ENCODE measurements at places on chromosomes 12 and 14.

DNA sequence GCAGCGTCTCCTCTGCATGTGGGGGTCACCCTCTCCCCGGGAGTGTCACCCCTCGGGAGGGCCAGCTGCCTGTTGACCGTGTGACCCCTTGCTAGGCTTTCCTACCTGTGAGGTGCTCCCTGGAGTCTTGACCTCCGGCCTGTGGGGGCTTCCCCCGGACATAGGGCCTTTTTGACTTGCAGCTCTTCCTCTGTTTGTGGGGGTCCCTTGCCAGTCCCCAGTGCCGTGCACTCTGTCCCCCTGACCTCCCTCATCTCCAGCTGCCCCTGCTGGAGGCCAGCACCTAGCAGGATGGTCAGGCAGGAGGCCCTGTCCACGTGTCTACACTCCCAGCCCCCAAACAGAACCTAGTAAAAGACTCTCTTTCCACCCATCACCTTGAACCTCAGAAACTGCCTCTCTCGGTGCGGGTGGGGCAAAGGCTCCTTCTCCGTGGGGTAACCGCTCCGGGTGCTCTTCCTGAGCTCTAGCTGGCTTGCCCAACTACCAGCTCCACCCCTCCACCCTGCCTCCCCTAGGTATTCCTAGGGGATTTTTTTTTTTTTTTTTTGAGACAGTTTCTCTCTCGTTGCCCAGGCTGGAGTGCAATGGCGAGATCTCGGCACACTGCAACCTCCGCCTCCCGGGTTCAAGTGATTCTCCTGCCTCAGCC, 810 bp downstream of the AACS start:
- H3K27ac ChIP-seq, result peak overlapping the region; percentile 31
- peaks cover 22% of the 10 kb centered on the region for H3K4me1 ChIP-seq
- no peaks in the 10 kb centered on the region for H3K36me3 ChIP-seq

GRCh38 chr14:76117789-76118484, 33.8 kb upstream of the GPATCH2L start:
- H3K4me3 ChIP-seq, result no peak overlapping the region
- H3K36me3 ChIP-seq, result no peaks in the 10 kb centered on the region
- H3K27me3 ChIP-seq, result peaks cover 32% of the 10 kb centered on the region

DNA sequence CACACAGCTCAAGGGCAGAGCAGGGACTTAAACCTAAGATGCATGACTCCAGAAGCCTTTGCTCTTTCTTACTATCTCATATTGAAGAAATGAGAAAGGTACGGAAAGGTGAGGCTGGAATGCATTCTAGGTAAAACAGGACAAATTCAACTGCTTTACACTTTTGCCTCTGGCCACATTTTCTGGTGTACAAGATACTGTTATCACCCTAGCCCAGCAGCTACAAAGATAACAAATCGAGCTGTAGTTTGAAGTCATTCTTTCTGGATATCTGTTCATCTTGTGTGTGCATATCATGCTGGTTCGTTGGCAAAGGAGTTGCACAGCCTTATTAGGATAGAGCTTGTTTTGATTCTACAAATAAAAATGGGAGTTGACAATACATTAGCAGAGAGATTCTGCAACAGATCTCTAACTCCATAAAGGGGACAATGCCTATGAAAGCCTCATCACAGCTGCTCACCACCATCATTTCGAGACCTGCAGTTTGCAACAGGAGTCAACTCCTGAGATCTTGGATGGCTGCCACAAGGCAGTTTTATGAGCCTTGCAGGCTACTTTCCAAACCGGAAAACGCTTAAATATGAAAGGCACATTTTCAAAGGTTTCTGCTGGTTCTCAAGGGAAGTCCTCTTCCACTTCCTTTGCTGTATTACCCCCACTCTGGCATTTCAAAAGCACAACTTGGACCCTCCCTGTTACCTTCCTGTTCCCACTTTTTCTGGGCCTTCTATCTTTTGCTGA, 64.9 kb downstream of the STXBP6 start:
- peaks cover 35% of the 10 kb centered on the region for H3K27me3 ChIP-seq
- no peaks in the 10 kb centered on the region for H3K4me1 ChIP-seq
- H3K4me3 ChIP-seq, result no peak overlapping the region
- no peak overlapping the region for H3K27ac ChIP-seq
- DNase-seq, result no peak
- no peaks in the 10 kb centered on the region for H3K36me3 ChIP-seq

- no peak overlapping the region for H3K27ac ChIP-seq
- H3K4me1 ChIP-seq, result no peaks in the 10 kb centered on the region
- peaks cover 30% of the 10 kb centered on the region for H3K27me3 ChIP-seq
- no peak for DNase-seq
- no peak overlapping the region for H3K4me3 ChIP-seq
Measured at GRCh38 chr12:3333991-3334391, 157.0 kb upstream of the PRMT8 start.

GRCh38 chr14:63147018-63147417, 57.2 kb upstream of the RHOJ start:
- no peak overlapping the region for H3K27ac ChIP-seq
- no peaks in the 10 kb centered on the region for H3K4me1 ChIP-seq
- DNase-seq, result no peak
- no peaks in the 10 kb centered on the region for H3K36me3 ChIP-seq

GRCh38 chr12:53492830-53493609, 6.2 kb downstream of the MAP3K12 start:
- no peaks in the 10 kb centered on the region for H3K27me3 ChIP-seq
- H3K27ac ChIP-seq, result peak overlapping the region; percentile 93
- peaks cover 32% of the 10 kb centered on the region for H3K4me1 ChIP-seq
- H3K4me3 ChIP-seq, result peak overlapping the region; percentile 82
